Glutamatergic neuron (in vitro differentiated cells): ENCODE measurements at places on chromosomes 7 and 10.

DNA sequence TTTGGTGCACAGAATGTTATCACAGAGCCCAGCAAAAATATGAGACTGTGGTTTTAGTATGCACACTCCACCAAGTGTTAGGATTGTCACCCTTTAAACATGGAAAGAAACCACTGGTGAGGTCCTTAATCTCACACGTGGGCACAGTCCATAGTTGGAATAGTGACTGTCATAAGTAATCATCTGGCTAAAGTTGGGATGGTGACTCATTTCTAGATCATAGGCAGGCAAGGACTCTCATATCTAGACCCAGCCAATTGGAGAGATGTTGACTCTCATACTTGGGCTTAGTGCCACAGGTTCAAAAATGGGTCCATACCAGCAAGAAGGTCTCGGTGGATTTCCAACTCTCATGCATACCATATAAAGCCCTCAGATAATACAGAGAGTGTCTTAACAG lies 39.6 kb upstream of the ZNF680 start:
- no peak for DNase-seq

GRCh38 chr10:67802767-67803538 lies 35.0 kb downstream of the DNAJC12 start:
- DNase-seq, result no peak

- DNase-seq, result no peak
Measured at GRCh38 chr7:3193379-3194120, 107.5 kb upstream of the SDK1 start.

- no peak for DNase-seq
Measured at GRCh38 chr7:48244864-48245271, 73.6 kb downstream of the ABCA13 start.

DNA sequence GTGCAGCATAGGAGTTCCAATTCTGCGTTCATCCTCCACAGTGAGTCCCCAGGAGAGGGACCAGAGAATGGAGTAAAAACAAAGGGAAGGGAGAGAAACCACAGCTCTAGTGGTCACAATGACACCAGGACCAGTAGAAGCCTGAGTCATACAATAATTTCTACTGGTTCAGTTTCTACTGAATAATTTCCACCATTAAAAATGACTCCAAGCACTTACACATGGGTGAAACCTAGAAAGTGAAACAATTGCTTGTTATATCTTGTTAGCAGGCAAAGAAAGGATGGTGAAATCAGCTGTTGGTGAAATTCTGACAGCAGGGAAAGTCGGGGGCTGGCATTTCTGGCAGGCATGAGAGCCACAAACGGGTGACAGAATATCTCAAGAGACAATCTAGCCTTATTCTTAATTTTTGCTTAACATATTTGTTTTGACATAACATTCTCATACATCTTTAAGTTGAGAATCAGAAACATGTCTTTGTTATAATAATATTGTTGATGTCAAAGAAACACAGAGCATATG lies 1065.8 kb upstream of the C7orf33 start:
- no peak for DNase-seq

DNA sequence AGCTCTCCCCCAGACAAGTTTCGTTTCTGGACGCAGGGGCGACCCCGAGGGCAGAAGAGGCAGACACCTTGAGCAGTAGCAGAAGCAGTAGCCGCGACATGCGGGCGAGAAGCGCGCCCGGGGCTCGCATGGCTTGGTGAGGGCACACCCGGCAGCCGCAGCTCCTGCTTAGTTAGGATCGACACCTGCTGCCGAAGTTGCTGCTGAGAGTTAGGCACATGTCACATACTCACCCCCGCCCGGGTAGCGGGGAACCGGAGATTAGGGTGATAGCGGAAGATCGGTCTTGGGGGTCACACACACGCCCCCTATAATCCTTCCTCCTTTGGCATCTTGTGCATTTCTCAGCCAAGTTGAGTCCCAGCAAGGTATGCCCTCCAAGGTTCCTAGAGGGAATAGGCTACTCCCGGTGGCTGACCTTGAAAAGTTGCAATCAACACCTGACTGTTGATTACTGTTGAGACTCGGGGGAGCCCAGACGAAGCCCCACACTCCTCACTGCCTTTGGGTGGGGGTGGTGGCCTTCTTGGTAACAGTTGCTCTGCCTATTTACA lies 668 bp downstream of the GPR37 start:
- DNase-seq, result no peak

DNA sequence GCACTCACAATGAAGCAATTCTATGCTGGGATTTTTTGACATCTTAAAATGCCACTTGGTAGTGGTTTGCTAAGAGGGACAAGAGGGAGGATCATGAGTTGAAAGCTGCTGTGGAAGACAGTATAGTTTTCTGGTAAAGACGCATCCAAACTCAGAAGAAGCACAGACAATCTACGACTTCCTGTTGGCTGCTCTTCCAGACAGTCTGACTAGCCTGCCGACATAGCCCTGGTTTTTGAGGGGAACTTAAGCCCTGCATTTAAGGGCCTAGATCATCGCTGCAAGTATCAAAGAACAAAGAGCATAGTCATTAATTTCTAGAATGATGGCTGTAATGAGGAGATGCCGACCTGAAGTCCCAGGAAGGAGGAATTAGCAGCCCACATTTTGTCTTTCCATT lies 99.9 kb upstream of the IKZF1 start:
- DNase-seq, result no peak

DNA sequence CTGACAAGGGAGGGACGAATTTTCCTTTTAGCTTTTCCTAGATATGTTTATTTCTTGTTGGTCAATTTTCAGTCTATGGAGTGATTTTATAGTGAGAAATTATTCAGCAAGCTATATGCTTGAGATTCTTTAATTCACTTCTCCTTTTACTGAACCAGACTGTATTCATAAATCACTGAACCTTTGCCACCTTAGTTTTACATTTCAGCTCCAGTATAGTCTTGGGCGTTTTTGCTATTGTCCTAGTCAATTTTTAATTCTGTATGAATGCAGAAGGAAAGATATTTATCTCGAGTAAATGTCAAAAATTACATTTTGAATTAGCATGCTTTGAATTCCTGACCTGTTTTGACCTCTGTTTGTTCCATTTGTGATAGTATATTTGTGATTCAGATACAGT lies 468.9 kb downstream of the IPMK start:
- DNase-seq, result no peak

DNA sequence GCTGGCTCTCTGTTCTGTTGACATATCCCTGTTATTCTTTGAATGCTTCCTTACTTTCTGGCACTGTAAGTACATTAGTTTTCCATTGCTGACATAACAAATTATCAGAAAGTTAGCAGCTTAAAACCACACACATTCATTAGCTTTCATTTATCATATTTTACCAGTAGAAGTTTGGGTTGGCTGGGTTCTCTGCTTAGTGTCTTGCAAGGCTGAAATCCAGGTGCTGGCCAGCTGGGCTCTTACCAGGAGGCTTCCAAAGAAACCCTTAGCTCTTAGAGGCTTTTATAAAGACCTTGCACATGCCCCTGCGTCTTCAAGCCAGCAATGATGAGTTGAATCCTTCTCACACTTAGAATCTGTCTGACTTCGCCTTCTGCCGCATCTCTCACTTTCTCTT lies 160.6 kb downstream of the MLLT10 start:
- DNase-seq, result no peak

DNA sequence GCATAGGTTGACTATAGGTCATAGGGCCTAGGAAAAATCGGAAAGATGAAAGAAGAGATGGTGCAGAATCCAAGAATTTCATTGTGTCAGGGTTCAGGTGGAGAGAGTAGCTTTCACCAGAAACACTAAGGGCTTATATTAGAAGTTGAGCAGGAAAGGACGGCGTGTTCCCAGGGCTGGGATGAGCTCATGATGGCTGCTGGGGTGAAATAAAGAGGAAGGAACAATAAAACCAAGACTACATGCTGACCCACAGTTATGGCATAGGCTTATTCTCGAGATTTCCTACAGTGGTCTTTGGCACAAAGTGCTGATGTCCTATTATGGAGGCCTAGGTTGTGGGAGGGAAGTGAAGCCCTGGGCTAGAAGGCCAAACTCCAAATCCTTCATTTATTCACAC lies 195.8 kb downstream of the PTEN start:
- no peak for DNase-seq

GRCh38 chr7:130350945-130351790 lies 6.6 kb downstream of the CPA5 start:
- no peak for DNase-seq

GRCh38 chr7:57348646-57349269 lies 101.2 kb upstream of the ZNF716 start:
- DNase-seq, result no peak

DNA sequence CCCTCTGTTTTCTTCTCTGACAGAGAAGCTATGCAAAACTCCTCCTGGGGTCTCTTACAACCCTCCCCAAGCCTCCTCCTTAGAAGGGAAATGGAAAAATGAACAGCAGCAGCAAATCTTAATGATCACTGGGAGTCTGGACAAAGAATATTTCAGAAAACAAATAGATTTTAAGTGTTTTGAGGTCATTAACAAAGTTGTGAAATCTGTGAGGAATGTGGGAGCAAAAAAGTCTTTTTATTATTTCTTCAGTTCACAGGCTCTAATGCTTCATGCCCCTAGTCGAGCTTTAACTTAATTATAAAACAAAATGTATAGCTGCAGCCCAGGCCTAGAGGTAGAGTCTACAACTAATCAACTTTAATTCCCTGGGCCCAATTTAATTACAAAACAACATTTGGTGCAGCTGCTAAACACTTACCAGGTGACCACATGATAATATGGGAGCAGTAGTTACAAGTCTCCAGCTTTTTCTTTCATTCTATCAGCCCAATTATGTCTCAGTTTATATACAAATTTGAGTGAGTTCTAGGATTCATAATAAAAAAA lies 293.2 kb downstream of the THSD7A start:
- DNase-seq, result no peak

DNA sequence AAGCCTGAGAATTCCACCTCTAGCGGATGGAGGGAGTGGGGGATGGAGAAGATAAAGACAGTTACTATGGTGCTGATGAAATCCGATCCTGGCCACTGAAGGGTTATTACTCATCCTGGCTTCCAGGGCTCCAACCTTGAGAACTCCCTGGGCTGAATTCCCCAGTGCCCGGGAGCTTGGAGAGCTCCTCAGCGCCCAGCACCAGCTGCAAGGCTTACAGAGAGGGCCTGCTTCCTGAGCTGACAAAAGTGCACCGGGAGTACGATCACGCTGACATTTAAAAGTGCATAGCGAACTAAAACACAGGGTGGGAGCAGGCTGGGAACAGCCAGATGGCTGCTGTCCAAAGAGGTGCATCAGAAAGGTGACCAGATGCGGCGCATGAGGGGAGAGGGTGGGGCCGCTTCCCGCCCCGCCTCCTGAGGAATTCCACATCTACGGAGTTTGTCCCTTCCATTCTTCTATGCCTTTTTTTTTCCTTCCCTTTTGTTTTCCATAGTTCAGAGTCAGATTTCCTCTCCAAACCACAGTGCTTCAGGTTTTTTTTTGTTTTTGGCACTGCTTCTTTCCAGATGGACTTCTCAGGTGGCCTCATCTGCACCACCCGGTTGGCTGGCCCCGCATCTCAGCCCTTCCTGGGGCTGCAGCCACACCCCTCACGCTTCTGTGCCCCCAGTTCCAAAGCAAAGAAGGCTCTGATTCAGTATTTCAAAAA lies 62.4 kb upstream of the MKRN1 start:
- DNase-seq, result peak; percentile 87

- no peak for DNase-seq
Measured at GRCh38 chr7:105610165-105610930, 29.1 kb upstream of the EFCAB10 start.

- no peak for DNase-seq
Measured at GRCh38 chr10:45106236-45106856, 105.6 kb downstream of the ZNF22 start.

- no peak for DNase-seq
Measured at GRCh38 chr7:30168835-30169573, 34.2 kb downstream of the MTURN start.

- no peak for DNase-seq
Measured at GRCh38 chr7:5041047-5041446, 4.6 kb upstream of the RBAK start.
